ENCODE measurements at places on chromosomes 4 and X. TPM values are rescaled to one million over a fixed set of nuclear protein-coding genes. Genes with fewer than 3 reads are reported as not detected.
A peak's percentile ranks its signal among the peaks of the same experiment; 100 is the strongest.

- H3K4me1 ChIP-seq: no peaks in the 10 kb centered on the region
- no peak for DNase-seq
- H3K4me3 ChIP-seq: no peak overlapping the region
- H3K27me3 ChIP-seq: no peaks in the 10 kb centered on the region
Measured at GRCh38 chr4:138961129-138961528, 54.5 kb upstream of the NOCT start.

DNA sequence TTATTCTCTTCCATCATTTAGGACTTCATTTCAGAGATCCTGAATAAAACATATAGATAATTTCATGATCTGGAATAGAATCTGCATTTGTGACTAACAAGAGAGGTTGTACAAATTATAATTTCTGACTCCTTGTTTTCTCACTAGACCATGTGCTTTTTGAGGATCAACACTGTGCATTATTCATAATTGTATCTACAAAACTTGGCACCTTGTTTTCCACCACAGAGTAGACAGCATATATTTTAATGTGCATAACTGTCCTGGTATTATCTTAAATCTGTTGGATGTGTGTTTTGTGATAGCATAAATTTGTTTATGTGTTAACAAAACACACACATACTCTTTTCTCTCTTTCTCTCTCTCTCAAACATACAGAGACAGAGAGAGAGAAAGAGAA, 514.9 kb upstream of the GALNT7 start:
- DNase-seq: no peak
- H3K4me3 ChIP-seq: no peak overlapping the region
- no peak overlapping the region for H3K27ac ChIP-seq
- H3K36me3 ChIP-seq: no peaks in the 10 kb centered on the region
- no peaks in the 10 kb centered on the region for H3K4me1 ChIP-seq
- H3K27me3 ChIP-seq: no peaks in the 10 kb centered on the region

DNA sequence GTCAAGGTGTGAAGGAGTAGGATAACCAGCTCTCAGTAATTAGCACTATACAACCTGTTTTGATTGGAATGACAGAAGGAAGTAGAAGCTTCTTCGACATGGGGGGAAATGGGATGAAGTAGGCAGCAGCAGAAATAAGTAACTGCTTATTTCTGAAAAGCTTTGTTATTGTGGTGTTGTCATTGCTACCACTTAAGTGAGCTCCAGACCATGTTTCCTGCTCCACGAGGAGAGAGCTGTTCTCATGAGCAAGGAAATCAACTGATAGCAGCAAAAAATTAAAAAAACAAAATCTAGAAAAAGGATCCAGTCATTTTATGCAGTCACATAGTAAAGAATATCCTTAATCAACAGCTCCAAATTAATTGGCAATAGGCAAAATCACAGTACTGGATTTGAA, 106.1 kb upstream of the TLL1 start:
- no peak overlapping the region for H3K27ac ChIP-seq
- H3K4me3 ChIP-seq: no peak overlapping the region

DNA sequence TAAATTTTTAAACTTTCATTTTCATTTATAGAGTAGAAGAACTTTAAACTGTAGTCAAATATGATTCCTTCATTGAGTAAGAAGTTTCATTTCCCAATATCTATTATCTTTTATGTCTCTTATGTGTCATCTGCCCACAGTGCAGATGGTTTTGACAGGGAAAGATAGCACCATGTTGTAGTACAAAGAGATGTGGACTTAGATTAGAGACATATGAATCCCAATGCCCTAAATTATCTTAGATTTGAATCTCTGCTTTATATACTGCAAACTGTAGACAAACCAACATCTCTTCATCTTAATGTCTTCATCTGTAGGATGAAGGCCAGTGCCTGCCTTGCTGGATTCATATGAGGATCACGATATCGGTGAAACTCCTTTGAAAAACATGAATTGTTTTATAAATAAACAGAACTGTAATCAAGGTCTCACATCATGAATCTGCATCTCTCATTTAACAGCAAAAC, 217.5 kb downstream of the BANK1 start:
- no peaks in the 10 kb centered on the region for H3K36me3 ChIP-seq
- peaks cover 2% of the 10 kb centered on the region for H3K4me1 ChIP-seq
- H3K27ac ChIP-seq: no peak overlapping the region
- H3K4me3 ChIP-seq: no peak overlapping the region
- no peaks in the 10 kb centered on the region for H3K27me3 ChIP-seq

GRCh38 chr4:8606966-8607365, 14.4 kb downstream of the CPZ start:
- H3K4me3 ChIP-seq: no peak overlapping the region
- H3K4me1 ChIP-seq: no peaks in the 10 kb centered on the region
- DNase-seq: no peak

Gene MAGEA11
- not detected for total RNA-seq

DNA sequence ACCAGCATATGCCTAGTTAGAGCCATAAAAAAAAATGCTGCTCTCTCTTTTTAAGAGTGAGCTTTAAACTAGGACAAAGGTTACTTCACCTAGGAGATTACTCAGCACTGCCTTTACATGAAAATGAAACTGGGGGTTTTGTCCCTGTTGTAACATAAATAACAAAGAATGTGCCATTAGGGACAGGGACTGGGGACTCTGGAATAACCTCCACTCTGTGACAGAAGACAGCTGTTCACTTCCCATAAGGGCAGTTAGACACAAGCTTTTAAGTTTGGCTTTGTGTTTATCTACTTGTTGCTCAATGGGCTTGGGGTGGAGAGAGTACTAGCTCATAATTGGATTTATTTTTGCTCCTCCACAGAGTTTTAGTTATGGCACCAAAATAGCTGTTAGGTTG, 11.9 kb downstream of the ENPEP start:
- peak; percentile 33 for DNase-seq
- no peak overlapping the region for H3K27ac ChIP-seq
- H3K4me3 ChIP-seq: no peak overlapping the region
- no peaks in the 10 kb centered on the region for H3K36me3 ChIP-seq
- no peaks in the 10 kb centered on the region for H3K27me3 ChIP-seq

GRCh38 chrX:22969411-22969810, 30.3 kb upstream of the DDX53 start:
- DNase-seq: no peak
- H3K4me1 ChIP-seq: no peaks in the 10 kb centered on the region
- no peaks in the 10 kb centered on the region for H3K36me3 ChIP-seq

Gene MAGED4B
- 16.3 TPM for total RNA-seq

DNA sequence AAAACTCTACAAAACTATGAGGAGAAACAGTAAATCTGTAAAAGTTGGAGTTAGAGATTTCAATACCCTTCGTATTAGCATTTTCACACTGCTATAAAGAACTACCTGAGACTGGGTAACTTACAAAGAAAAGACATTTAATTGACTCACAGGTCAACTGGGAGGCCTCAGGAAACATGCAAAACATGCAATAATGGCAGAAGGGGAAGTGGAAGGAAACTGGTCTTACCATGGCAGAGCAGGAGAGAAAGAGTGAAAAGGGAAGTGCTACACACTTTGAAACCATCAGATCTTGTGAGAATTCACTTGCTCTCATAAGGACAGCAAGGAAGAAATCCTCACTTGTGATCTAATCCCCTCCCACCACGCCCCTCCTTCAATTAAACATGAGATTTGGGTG, 949.9 kb downstream of the TECRL start:
- H3K27ac ChIP-seq: no peak overlapping the region
- no peak overlapping the region for H3K4me3 ChIP-seq
- H3K36me3 ChIP-seq: no peaks in the 10 kb centered on the region
- H3K4me1 ChIP-seq: no peaks in the 10 kb centered on the region
